K562 (cell line): ENCODE measurements at places on chromosomes 2 and 18. TPM values are rescaled to one million over a fixed set of nuclear protein-coding genes. Genes with fewer than 3 reads are reported as not detected.

CERS6 gene
- 11.5 and 11.8 TPM in 2 replicates for total RNA-seq

KLHL14 gene
- total RNA-seq, result not detected in 2 replicates

ANKRD62 gene
- 0.44 and 0.69 TPM in 2 replicates for total RNA-seq

ICA1L gene
- total RNA-seq, result 0.74 and 1.4 TPM in 2 replicates

LYPD6 gene
- total RNA-seq, result not detected in 2 replicates

FAM237A gene
- not detected in 2 replicates for total RNA-seq

DNA sequence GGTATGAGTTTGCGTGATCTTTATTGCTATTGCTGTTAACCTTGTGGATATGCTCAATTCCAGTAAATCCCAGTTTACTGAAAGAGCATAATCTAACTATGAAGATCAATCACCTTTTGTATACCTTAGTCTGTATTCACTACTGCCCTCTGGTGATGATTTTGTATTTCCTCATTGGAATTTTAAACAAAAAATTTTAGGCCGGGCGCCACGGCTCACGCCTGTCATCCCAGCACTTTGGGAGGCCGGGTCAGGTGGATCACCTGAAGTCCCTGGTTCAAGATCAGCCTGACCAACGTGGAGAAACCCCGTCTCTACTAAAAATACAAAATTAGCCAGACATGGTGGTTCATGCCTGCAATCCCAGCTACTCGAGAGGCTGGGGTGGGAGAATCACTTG is 5.1 kb downstream of the COMMD1 start:
- DNase-seq, result no peak

DNA sequence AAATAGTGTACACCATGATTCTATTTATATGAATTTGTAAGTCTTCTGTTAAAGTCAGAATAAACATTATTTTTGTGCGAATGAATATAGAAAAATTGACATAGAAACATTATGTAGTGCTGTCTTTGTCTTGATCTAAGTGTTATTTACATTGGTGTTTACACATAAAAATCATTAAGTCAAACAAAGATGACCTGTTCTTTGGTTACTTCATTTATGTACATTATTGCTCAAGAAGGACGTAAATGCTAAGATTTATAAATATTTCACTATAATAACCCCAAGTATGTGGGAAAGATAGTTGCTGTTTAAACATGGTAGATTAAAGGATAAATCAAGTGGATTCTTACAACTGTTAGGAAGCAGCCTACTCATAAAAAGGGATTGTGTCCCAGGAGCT is 536.8 kb upstream of the DSEL start:
- DNase-seq, result no peak

GRCh38 chr18:46481048-46481846 is 175.8 kb downstream of the LOXHD1 start:
- DNase-seq, result peak; percentile 56

DNA sequence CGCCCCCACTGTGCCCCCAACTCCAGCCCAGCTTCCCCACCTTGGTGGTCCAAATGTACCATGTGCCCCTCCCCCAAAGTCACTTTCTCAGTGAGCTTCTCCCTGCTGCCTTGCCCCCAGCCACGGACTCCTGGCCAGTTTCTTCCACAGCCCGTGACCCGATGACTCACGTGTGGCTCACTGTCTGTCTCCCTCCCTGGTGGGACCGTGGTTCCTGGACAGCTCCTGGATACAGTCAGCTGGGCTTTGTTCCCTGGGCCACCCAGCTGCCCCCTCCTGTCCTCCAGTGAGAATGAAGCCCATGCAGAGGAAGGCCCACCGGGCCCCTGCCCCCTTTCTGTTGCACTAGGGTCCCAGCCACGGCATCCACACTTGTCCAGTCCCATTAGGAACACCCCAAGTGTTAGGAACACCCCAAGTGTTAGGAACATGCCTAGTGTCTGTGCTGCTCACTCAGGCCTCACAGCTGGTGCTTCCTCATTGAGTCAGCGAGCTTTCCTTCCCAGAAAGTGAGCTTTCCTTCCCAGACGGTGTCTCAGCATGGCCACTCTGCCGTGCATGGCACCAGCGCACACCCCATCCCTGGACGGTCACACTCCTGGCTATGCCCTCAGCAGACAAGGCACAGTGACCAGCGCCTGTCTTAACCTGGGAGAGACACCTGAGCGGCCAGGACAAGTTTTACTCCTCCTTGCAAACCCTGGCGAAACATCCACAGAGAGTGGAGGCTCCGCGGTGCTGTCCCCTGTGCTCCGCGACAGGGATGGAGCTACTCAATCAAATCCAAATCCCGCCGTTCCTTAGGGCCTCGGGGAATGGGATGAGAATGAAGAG is 44.8 kb upstream of the CTDP1 start:
- no peak for DNase-seq

- peak; percentile 28 for DNase-seq
Observed at GRCh38 chr2:111148925-111149324, 28.2 kb downstream of the BCL2L11 start.

DNA sequence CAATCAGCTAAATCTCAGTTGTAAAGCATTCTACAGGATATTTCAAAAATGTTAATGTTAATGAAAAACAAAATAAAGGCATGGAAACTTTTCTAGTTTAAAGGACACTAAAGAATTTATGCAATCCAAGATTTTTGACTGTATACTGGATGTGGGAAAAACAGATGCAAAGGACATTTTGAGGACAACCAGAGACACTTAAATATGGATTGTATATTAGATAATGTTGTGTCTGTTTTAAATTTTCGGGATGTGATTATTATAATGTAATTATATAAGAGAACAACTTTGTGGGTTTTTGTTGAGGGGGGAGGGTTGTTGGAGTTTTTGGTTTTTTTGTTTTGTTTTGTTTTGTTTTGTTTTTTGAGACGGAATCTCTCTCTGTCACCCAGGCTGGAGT is 30.9 kb downstream of the PSMA8 start:
- no peak for DNase-seq

DNA sequence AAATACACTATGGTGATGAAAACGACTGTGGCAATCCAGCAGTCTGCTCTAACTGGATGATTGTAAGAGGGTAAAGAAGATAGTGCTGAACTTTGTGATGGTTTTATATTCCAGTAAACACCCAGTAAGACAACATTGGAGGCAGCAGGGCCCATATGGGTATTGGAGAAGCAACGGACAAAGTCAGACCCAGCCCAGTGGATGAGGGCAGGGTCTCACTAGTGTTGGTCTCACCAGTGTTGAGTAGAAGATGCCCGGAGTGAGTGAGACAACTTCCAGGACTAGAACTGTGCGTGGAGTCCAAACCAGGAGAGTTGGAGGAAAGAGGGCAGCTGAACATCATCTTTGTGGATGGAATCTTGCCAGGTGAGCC is 71.9 kb upstream of the CELF4 start:
- DNase-seq, result no peak

DNA sequence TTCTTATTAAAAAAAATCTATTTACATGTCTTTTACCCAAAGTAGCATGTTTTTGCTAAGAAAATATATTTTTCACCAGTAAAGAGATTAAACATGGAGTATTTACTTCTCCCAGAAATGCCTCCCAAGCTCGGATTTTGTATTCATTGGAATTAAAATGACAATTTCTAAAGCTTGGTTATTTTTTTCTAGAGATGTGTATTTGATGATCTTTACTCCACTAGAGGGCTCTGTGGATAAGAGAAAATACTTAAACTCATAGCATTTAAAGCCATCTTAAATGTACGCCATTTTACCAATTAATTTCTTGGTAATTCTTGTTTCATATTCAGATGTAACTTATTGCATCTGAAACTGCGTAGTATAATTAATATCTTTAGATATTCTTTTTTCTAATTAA is 461.4 kb downstream of the GALR1 start:
- no peak for DNase-seq

- no peak for DNase-seq
Observed at GRCh38 chr2:136164280-136164776, 46.4 kb upstream of the CXCR4 start.

GRCh38 chr18:74132201-74132600 is 15.4 kb downstream of the FBXO15 start:
- no peak for DNase-seq

- DNase-seq, result peak; percentile 65
Observed at GRCh38 chr18:35463050-35463449, 34.7 kb downstream of the INO80C start.

GRCh38 chr18:67864677-67865340 is 348.3 kb upstream of the DSEL start:
- DNase-seq, result no peak

- no peak for DNase-seq
Observed at GRCh38 chr2:233358335-233358734, 4.0 kb downstream of the DGKD start.

- DNase-seq, result peak; percentile 52
Observed at GRCh38 chr2:28664120-28664842, 87.3 kb upstream of the PPP1CB start.

GRCh38 chr18:11831921-11832320 is 19.3 kb upstream of the CHMP1B start:
- no peak for DNase-seq

- DNase-seq, result no peak
Observed at GRCh38 chr2:37091873-37092272, 7.6 kb downstream of the GPATCH11 start.

DNA sequence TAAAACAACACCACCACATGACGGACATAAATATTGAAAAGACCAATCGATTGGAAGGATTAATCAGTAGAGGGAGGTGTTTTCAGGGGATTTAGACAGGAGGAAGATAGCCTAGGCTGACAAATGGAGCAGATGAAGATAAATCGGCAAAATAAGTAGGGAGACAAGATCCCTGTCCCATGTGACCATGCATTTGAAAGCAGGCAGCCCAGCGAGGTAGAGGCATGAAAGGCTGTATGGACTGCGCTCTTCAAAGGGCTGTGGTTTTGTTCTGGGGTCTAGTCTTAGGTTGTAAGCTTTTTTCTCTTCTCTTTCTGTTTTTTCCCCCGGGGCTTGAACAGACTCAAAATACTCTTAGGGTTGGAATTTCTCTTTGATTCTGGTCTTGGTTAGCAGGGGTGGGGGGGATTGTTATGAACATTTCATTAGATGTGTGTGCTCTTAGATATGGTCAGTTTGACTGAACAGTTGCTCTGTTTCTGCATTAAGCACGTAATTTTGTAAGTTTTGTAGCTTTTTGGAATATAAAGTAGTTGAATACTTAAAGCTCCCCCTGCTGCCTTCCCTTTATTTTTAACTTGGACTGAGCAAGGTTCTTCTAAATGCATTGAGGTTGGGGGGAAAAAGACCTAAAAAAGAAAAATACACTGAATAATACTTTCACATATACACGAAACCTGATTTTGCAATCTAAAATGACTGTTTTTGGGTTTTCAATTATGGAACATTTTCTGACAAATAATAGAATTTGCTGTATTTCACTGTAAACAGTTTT is 32.2 kb downstream of the ZNF532 start:
- no peak for DNase-seq

DNA sequence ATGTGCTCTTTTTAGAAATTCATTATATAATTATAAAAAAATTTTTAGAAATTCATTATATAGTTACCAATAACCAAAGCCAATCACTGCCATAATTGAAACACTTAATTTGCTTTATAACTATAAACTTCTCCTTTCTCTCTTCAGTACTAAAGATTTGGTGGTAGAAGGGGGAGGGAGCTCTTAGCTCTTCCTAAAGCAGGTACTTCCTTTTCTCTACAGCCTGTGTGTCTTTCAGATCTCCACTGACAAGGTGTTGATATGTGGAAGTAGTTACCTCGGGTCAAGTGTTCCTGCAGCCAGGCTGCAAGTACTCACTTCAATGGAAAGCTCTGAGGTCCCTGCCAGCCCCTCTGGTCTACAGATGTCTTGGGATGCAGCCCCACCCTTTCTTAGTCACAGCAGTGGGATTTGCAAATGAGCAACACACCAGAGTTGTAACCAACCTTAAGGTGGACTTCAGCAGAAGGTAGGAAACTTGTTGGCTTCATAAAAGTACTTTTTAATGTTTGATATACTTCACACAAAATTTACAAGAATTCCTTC is 690.0 kb downstream of the ARHGAP15 start:
- DNase-seq, result no peak

DNA sequence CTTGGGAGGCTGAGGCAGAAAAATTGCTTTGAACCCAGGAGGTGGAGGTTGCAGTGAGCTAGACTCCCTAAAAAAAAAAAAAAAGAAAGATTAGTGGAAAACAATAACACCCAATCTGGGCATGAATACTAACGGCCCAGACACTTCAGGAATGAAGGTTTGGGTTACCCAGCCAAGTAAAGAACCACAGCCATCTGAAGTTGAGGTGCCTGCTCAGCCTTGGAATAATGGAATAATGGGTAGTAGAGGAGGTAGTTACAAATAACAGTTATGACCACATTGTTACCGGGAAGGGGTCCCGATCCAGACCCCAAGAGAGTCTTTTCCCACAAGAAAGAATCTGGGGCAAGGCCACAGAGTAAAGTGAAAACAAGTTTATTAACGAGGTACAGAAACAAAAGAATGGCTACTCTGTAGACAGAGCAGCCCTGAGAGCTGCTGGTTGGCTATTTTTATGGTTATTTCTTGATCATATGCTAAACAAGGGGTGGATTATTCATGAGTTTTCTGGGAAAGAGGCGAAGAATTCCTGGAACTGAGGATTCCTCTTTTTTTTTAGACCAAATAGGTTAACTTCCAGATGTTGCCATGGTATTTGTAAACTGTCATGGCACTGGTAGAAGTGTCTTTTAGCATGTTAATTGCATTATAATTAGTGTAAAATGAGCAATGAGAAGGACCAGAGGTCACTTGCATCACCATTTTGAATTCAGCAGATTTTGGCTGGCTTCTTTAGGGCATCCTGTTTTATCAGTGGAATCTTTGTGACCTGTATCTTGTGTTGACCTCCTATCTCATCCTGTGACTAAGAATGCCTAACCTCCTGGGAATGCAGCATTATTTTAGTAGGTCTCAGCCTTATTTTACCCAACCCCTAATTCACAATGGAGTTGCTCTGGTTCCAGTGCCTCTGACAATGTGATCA is 96.2 kb upstream of the HAAO start:
- DNase-seq, result no peak
